ENCODE measurements at places on chromosomes 5 and 9.

DNA sequence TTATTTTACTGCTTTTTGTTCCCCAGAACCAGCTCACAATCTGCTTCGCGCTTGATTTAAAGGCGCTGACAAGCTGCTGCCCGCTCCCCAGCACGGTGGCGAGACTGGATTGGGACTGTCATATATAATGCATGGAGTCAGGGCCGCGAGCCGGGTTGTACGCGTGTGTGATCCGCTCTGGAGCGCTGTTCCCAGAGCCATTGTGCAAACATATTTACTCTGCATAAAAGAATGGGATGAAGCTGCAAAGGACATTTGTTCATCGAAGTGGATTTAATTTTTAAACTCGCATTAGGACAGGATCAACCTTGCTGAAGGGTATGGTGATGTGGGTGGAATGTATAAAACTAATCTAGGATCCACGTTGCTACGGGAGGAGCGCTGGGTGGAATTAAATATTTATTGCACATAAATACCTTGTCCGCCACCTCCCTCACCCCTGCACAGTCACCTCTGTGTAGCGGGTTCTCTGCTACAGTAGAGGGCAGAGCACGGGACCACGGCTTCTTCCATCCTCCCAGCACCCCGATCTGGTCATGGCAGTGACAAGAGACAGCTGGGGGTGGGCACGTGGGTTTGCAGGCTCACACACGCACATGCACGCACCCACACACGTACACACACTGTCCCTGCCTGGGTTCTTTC, 18.1 kb upstream of the FCN1 start:
- no peak for DNase-seq

- peak; percentile 78 for DNase-seq
These were observed 27.3 kb upstream of the IL17B start for GRCh38 chr5:149406203-149406978.

GRCh38 chr5:181203093-181203711, 1.8 kb downstream of the TRIM7 start:
- no peak for DNase-seq

DNA sequence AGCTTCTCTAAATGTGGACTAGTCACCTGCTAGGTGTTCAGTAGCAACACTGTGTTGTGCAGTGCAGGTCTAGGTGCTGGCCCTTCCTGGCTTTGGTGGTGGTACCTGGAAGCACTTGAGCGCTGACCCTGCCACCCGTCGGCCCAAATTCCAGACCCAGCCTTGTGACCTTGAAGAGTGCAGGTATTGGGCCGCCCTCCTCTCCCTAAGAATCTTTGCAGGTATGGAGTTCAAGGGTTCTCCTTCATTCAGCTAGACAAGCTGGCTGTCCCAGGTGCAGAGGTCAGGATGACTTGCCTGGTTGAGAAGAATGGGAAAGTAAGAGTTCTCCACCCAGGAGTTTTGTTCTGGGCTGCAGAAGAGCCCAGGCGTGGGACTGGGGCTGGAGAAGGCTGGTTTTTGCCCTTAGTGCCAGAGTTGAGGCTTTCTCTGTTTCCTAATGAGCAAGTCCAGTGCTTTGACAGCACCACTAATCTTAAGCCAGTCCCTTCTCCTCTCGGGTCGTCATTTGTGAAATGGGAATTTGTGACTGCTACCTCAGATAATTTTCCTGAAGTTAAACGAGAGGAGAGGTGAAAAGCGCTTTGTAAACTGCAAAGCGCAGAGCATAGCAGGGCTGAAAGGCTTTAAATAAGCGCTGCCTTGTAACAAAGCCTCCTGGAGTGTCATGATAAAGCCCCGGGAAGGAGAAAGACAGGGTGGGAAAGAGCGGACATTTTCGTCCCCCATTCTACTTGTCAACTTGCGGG, 4.0 kb downstream of the FOXE1 start:
- no peak for DNase-seq

GRCh38 chr5:88507261-88507660, 238.6 kb upstream of the TMEM161B start:
- DNase-seq: no peak

DNA sequence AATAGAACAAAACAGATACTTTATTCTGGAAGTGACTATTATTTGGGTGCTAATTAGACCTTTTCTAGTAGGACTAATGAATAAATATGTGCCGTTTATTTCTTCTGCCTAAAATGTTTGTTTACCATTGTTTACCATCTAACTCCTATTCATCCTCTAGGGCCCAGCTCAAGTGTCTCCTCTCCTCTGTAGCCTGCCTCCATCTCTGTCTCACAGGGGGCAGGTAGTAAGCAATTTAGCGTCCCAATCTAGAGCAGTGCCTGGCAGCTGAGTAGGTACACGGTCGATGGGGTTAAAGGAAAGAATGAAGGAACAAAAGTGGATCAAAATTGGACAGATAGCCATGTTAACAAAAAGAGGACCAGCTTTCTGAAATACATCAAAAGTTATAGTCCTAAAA, 230.9 kb downstream of the SLF1 start:
- no peak for DNase-seq

DNA sequence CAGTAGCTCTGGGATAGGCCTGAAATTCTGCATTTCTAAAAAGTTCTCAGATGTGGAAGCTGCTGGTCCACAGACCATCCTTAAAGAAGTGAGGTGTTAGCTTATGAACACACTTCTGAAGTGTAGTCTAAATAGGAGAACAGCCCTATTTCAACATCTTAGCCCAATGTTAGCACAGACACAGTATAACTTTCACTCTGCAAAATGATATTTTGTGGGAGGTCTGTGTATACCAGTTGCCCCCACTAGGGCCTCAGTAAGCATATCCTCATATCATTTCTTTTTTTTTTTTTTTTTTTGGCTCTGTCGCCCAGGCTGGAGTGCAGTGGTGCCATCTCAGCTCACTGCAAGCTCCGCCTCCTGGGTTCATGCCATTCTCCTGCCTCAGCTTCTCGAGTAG, 7.5 kb upstream of the HABP4 start:
- DNase-seq: no peak

GRCh38 chr5:96679293-96679692, 17.1 kb downstream of the CAST start:
- no peak for DNase-seq

DNA sequence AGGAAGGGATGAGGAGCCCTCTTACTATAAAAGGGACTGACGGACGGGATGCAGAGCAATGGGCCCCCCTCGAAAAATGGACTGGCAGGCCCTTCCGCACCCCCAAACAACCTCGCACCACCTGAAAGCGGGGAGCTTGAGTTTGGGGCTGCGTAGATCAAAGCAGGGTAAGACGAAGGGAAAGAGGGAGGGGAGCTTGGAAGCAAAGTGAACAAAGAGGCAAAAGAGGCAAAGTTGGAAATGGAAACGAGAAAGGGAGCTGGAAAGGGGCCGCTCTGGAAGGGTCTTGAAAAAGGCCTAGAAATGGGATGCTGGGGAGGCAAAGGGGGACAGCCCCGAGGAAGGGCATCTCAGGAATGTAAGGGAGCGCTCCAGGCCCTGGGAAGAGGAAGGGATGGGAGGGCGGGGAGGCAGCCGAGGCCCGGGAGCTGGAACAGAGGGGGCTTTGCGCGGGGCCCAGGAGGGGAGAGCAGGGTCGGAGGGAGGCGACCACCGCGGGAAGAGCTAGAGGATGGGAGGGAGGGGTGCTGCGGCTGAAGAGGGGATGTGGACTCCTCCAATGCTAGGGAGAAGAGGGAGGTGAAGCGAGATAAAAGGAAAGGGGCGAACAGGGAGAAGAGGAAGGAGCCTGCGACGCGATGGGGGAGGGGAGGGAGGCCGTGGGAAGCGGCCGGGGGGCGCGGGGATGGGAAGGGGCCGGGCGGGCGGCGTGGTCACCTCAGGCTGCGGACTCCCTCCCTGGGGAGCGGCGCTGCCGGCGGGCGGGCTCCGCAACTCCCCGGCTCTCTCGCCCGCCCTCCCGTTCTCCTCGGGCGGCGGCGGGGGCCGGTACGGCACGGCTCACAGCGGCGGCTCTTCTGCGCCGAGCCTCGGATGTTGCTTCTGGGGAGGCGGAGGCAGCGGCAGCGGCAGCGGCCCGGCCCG, 577 bp downstream of the RNF145 start:
- DNase-seq: peak; percentile 84

DNA sequence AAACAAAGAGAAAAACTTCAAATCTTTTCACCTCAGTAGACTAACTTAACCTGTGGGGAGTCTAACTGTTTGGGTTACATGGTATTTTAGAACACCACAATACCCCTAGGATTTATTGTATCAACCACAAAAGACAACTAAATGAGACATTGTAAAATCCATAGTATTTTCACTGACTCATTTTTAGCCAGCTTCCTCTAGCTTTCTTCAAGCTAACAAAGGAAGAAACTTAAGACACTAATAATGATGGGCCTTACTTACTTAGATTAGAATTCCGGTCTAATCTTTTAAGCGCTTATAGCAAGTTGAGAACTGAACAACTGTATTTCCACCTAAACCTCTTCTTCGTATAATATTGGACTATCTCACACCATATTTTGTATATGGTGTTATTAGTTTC, 529.3 kb downstream of the DMRTA1 start:
- DNase-seq: no peak

- DNase-seq: no peak
These were observed 22.1 kb downstream of the IL31RA start for GRCh38 chr5:55873234-55873633.

GRCh38 chr5:23675456-23675855, 168.0 kb downstream of the PRDM9 start:
- no peak for DNase-seq

- no peak for DNase-seq
These were observed 123.7 kb downstream of the PRELID2 start for GRCh38 chr5:145711417-145711816.

GRCh38 chr9:354453-354852, 139.8 kb downstream of the DOCK8 start:
- DNase-seq: no peak

GRCh38 chr5:74199005-74199404, 441.5 kb downstream of the ENC1 start:
- DNase-seq: no peak

- DNase-seq: no peak
These were observed 10.8 kb upstream of the MGAT1 start for GRCh38 chr5:180813420-180813819.

- DNase-seq: no peak
These were observed 140.7 kb downstream of the ADAMTS2 start for GRCh38 chr5:179204572-179204971.

- DNase-seq: no peak
These were observed 30.5 kb upstream of the EEIG1 start for GRCh38 chr9:128011071-128011817.

- peak; percentile 87 for DNase-seq
These were observed 1.0 kb upstream of the ACSL6 start for GRCh38 chr5:132012371-132013005.

DNA sequence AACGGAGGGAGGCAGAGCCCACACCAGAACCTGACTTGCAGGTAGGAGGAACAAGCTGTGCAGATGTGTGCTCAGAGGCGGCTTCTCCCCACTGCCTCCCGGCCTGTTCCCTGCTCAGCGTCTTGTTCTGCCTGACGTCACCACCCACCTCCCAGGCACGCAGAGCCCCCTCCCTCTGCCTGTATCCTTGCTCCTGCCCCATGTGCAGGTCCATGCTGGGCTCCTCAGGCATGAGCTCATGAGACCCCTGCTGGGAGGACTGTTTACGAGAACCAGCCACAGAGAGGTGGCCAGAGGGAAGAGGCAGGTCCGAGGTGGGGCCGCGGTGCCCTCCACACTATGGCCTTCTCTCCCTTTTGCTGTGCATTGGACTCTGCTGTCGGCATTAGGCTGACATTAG, 45.5 kb downstream of the SLC6A3 start:
- no peak for DNase-seq

GRCh38 chr5:38997591-38997990, 76.6 kb downstream of the RICTOR start:
- no peak for DNase-seq

- no peak for DNase-seq
These were observed 174.5 kb upstream of the PITX1 start for GRCh38 chr5:135208555-135208902.

DNA sequence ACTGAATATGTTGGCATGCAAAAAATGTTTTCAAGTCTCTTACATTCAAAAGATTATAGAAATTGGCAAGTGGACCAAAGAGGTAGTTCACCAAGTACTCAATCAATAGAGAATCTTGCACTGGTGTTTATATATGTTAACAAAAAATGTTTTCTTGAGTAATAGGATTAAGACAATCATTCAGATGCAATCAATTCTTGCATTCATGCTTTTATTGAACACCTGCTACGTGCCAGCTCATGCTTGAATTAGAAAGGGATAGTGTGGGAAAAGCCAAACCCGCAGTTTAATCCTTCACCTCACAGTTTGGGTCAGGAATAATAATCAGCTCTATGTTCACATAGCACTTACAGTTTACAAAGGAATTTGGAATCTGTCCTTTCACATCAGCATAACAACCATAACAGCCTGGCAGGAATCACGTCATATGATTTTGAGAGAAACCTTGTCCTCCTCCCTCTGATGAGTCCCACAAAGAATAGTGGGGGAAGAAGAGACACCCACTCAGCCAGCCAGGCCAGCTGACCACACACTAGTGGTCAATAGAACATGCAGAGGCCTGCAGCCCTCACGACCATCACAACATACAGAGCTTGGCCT, 36.8 kb upstream of the FRRS1L start:
- DNase-seq: no peak

DNA sequence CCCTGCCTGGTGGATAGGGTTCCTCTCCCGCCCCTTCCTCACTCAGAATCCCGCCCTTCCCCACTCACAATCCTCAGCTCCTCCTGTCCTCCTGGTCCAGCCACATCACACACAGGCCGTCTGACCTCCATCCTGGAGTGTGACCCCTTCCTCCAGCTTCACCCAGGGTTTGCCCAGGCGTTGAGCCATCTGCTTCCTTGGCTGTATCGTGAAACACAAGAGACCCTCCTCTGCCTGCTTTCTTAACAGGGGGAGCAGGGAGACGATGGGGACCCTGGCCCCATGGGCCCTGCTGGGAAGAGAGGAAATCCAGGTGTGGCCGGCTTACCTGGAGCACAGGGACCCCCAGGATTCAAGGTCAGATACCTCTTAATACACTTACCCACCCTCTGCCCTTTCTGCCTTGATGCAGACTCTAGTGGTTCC, 32.3 kb upstream of the ORM1 start:
- DNase-seq: no peak

- no peak for DNase-seq
These were observed 44.8 kb downstream of the PARP8 start for GRCh38 chr5:50711280-50711679.

DNA sequence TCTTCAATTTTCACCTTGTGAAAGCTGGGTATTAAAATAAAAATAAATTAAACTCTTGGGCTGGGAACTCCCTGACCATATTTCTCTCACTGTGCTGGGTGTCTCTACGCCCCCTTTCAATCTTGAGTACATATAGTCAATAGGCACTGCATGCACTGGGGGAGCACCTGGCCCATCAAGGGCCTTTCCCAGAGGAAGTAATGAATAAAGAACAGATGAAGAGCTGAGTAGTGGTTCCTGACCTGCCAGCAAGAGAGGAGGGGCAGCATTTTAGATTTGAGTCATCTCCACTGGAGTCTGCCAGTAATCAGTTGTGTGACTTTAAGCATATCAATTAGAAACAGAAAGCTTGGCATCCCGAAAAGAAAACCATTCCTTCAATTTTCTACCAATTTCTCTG, 6.2 kb downstream of the MAPKAP1 start:
- no peak for DNase-seq

GRCh38 chr5:94422812-94423211, 195.6 kb downstream of the KIAA0825 start:
- no peak for DNase-seq
